ENCODE measurements at places on chromosomes 6 and 20. TPM values are rescaled to one million over a fixed set of nuclear protein-coding genes. Genes with fewer than 3 reads are reported as not detected.

The SLC17A3 gene
- total RNA-seq: not detected

The GPLD1 gene
- total RNA-seq: under 0.01 TPM

The EFCAB8 gene
- total RNA-seq: under 0.01 TPM

The FOXQ1 gene
- not detected for total RNA-seq

The COL11A2 gene
- under 0.01 TPM for total RNA-seq

The GNMT gene
- total RNA-seq: under 0.01 TPM

The HLA-DQB2 gene
- not detected for total RNA-seq

Data from lung microvascular endothelial cell (primary cell).